CD4-positive, alpha-beta T cell treated with Interleukin-6 for 4 hours (primary cell): ENCODE measurements at places on chromosomes 11 and 22.

- no peak for DNase-seq
These were observed 511.0 kb downstream of the INSC start for GRCh38 chr11:15625691-15626090.

DNA sequence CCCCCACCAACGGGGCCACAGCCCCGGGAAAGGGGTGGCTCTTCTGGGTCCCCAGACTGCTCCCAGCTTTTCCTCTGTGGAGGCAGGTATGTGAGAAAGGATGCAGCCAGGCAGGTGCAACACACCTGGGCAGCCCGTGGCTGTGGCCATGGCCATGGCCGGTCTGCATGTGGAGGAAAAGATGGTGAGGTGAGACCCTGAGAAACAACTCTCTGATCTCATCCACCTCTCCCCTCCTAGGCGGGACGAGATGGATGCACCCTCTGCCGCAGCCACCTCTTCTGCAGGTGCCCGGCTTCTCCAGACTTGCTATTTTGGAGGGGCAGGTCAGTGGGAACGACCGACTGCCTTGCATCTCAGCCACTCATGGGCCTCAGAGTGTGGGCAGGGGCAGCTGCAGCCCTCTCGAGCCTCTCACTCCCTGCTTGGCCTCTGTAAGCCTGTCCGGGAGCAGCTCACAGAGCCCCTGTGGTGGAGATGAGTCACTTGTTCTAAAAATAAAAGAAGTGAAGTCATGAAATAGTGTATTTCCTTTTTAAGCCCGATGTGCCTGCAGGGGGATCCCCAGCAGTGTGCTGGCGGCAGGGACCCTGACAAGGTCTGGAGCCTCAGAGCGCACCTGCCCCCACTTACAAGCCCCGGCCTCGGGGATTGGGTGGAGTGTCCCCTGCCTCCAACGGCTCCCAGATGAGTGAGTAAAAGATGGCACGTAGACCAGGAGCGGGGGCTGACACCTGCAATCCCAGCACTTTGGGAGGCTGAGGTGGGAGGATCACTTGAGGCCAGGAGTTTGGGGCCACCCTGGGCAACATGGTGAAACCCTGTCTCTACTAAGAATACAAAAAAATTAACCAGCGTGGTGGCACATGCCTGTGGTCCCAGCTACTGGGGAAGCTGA lies 10.7 kb downstream of the SMIM38 start:
- no peak for DNase-seq

- DNase-seq = no peak
These were observed 103.1 kb downstream of the LDLRAD3 start for GRCh38 chr11:36046932-36047331.

DNA sequence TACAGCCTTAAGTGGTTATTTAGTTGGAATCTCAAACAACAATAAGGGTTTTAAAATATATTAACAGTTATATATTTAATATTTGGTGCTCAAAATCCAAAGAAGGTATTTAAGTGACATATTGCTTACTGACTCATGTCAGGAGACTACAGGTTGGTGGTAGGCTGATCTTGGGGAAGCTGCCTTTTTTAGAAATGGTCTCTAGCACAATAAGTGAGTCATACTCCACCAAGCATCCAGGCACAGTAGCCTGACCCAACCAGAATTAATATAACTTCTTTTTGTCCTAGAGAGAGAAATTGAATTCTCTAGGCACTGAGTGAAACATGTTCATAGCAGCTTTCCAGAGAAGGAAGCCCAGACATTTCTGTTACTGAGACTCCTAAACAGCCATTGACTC lies 868.5 kb upstream of the TENM4 start:
- DNase-seq = no peak
